ENCODE measurements at places on chromosomes 1 and 21.

GRCh38 chr1:158496374-158496773 lies 24.4 kb downstream of the OR10R2 start:
- peak; percentile 72 for ATAC-seq

GRCh38 chr21:42012763-42013329 lies 2.7 kb upstream of the ZBTB21 start:
- no peak for ATAC-seq

DNA sequence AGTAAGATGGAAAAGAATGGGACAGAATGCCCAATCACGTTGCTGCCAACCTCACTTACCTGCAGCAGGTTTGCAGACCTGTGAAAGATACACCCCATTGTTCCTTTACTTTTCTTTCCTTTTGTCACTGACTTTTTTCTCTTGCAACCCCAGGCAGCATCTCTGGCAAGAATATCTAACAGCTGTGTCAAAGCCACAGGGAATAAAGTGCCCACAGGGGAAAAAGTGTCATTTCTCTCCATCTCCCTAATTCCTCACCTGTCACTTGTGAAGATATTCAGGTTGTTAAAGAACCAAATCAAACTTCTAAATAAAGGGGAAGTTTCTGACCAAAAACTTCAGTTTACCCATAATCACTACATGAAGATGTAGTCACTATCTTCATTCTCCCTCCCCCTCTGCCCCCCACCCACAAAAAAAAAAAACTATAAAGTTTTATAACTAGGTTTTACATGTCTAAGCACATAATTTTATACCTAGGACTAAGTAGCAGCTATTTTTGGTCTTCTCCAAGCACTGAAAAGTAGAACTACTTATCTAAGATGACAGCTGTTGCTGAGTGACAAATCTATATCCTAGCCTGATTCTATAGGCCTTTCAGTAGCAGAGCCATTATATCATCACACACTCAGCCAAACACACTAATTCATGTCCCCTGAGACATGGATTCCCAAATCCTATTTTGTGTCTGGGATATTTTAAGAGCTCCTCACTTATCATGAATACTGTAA lies 54.9 kb downstream of the TBX15 start:
- ATAC-seq, result no peak

DNA sequence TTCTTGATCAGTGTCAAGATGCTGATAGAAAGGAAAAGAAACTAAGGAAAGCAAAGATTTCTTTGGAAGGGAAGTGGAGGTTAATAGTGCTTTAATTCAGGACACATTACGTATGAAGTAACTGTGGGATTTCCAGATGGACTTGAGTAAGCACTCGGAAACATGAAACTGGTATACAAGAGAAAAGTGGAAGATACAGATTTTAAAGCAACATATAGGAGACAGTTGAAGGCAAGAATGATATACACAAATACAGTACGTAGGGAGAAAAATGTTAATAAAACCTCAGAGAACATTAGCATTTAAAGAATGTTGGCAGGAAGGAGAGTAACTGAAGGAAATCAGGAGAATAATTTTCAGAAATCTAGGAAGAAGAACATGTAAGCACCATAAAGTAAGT lies 730.9 kb upstream of the ADGRL2 start:
- no peak for ATAC-seq

GRCh38 chr1:159968901-159969300 lies 14.9 kb upstream of the SLAMF9 start:
- ATAC-seq, result no peak

DNA sequence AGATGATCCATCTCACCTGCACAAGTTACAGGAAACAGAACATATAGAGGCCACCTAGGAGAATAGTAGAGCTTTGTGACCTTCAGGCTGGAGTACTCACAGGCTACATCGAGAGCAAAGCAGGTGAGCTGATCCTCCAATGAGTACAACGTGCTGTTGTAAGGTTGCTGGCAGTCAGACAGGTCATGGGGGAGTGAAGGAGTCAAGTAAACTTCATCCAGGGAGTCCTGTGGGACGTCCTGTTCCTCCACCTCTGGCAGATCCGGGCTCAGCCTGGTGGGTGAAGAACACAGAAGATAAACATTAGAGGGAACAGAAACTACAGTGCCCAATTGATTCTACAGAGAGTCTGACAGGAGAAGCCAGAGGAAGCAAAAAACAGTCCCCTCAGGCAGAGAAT lies 62.5 kb downstream of the PRKAB2 start:
- no peak for ATAC-seq

DNA sequence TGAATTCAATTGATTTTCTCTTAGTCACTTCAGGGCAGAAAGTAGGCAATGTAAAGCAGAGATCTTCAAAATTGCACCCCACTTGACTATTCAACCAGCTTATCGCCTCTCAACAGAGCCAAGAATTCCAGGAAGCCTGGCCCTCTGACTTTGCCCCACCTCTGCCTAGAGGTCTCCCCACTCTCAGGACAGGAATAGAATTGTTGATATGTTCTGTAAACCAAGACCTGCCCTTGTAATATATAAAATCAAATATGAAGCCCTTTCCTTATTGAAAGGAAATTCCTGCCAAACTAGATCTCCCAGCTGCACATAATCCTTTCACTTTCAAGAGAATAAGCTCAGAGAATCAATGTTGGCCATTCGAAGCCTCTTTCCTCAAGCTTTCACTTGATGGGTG lies 116.1 kb upstream of the DPT start:
- no peak for ATAC-seq

DNA sequence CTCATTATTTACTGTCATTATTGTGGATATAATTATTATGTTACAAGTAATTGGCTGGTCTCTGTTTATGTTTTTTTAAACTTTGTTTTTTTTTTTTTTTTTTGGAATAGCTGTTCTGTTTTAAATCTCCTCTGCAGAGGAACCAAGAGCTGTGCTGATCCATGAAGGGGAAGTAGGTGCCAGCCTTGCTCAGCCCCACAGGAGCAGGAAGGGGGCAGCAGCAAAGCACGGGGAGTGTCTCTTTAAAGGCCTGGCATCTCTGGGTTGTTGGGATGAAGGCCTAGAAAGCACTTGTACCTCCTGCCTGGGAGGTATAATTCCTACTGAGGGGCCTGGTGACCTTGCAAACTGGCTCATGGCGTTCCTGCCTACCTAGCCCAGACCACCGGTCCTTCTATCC lies 2.5 kb upstream of the GRHL3 start:
- peak; percentile 63 for ATAC-seq

- ATAC-seq, result no peak
Measured at GRCh38 chr1:40047769-40048168, 7.2 kb downstream of the CAP1 start.

DNA sequence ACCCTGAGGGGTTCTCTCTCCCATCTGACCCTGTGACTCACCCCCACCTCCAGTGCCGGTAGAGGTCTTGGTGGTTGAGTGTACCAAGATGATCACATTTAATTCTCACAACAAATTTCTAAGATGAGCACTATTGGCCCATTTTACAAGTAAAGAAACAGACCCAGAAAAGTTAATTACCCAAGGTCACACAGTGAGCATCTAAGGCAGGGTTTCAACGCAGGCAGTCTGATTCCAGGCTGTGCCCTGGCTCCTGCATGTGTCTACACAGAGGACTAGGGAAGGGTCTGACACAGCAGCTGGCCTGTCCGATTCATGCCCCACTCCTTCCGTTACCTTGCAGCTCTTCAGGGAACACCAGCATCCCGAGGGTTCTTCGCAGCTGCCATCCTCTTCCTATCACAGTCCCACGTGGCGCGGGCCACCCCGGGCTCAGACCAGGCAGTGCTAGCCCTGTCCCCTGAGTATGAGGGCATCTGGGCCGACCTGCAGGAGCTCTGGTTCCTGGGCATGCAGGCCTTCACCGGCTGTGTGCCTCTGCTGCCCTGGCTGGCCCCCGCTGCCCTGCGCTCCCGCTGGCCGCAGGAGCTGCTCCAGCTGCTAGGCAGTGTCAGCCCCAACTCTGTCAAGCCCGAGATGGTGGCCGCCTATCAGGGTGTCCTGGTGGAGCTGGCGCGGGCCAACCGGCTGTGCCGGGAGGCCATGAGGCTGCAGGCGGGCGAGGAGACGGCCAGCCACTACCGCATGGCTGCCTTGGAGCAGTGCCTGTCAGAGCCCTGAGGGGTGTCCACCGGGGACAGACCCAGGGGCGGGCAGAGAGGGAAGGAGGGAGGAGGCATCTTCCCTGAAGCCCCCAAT lies 7.5 kb downstream of the NCDN start:
- no peak for ATAC-seq

DNA sequence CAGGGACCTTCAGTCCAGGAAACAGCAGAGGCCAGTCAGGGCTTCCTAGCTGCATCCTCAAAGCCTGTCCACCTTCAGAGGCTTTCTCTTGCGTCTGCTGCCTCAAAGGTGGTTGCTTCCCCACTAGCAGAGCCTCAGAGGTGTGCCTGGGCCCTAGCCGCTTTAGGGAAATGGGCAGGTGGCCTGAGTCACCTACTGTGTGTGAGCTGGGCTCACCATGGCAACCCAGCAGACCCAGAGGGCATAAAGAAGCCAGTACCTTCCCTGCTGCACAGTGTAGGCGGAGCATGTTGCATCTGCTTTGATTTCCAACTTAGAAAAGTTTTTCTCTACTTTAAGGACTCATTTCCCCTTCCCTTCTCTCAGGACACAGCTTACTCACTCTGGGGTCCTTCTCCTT lies 12.5 kb downstream of the SLC9A1 start:
- no peak for ATAC-seq

GRCh38 chr1:119766374-119766794 lies 2.3 kb downstream of the HMGCS2 start:
- no peak for ATAC-seq

GRCh38 chr1:159040206-159040605 lies 30.5 kb downstream of the IFI16 start:
- peak; percentile 96 for ATAC-seq

GRCh38 chr1:147084273-147085096 lies 87.8 kb downstream of the PRKAB2 start:
- peak; percentile 91 for ATAC-seq

DNA sequence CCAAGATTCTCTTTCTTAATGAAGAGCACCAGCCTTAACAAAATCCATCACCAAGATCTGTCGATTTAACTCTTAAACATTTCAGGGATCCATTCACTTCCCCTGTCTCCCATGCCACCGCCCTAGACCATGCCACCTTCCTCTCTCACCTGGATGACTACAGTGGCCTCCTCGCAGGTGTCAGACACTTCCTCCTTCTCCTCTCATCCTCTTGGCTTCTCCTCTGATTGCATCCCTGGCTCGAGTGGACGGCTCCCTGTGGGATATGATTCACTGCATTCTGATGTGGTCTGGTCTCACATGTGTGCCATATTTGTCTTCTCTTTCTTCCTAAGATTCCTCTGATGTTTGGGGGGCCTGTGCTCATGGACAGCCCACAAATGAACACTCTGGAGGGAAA lies 66.4 kb upstream of the KLHDC7A start:
- no peak for ATAC-seq

DNA sequence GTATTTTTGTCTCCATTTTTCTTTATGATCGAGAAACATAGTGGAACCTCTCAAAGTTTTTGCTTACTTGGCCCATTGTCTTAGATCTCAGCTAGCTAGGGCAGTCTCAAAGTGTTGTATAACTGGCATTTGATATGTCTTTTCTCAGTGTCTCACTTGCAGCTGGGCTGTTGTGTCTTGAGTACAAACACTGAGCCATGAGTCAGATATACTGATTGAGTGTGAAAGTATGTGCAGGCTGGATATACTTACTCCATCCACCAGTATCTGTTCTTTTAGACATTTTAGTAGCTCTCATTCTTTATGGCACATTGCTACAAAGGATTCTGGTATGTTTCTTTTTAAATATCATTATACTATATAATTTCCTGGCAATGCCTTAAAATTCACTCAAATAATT lies 14.3 kb upstream of the GPR52 start:
- peak; percentile 76 for ATAC-seq

Measured in SK-N-SH treated with all-trans-retinoic acid at 6 μM for 48 hours (cell line).